ENCODE measurements at places on chromosomes 4 and X. TPM values are rescaled to one million over a fixed set of nuclear protein-coding genes. Genes with fewer than 3 reads are reported as not detected.

Gene EDA2R
- total RNA-seq, result 1.3 TPM

Gene PDHA2
- not detected for total RNA-seq

DNA sequence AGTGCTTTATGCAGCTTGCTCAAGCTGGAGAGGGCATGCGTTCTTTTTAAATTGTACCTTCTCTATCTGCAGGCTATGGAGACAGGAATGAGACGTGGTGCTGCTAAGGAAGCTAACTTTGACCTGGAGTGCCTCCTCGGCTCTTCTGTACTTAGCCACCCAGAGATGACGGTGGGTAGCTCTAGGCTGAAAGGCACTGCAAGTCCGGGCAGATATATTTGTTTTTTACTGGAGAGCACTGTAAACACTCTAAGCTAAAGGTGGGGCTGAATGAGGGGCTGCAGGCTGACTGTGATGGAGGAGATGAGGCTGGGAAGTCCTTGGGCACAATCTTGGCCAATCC lies 12.1 kb downstream of the ELF4 start:
- DNase-seq, result no peak

DNA sequence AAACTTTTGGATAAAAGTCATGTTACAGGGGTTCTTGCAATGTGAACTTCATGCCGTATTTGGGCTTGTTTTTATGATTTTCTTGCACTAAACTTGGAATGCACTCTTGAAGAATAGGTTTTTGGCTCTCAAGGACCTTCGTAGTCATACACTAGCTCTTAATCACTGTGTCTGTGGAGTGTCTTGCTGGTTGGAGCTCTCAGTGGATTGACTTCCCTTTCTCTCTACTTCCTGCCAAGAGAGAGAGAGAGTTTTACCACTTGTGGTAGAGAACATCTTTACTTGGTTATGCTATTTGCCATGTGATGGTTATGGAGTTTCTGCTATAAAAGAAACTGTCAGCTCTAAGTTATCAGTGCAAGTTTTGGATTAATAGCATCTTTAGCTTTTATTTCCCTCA lies 112.4 kb downstream of the BMPR1B start:
- DNase-seq, result no peak

Gene AMOT
- total RNA-seq, result 6.8 TPM

DNA sequence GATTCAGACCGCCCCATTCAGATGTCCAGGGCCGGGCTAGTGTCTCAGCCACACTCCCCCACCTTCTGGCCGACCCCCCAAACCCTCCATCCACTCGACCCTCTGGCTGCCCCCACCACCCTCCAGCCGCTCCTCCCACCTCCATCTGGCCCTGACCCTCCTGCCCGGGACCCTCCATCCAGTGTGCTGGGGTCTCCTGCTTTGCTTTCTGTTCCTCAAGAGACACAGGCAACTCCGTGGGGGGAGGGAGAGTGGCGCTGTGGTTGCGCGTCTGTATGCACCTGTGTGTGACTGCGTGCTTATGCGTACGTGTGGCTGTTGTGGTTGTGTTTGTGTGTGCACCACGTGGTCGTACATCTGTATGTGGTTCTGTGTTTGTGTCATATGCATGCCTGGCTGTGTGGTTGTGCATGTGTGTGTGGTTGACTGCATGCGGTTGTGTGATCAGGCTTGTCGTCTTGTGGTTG lies 33.3 kb downstream of the CPLX1 start:
- DNase-seq, result no peak

DNA sequence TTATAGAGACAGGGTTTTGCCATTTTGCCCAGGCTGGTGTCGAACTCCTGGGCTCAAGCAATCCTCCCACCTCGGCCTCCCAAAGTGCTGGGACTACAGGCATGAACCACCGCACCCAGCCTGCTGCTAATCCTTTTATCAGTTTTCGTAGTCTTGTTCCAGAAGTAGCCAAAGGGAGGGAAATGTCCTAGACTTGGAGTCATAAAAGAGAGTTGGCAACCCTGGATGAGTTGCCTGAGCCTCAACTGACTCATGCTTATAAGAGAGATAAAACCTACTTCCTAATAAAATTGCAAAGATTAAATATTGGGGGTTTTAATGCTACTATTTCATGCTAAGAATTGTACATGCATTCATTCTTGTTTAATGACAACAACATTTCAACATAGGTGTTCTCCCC lies 44.3 kb downstream of the CD40LG start:
- DNase-seq, result no peak
